Cardiac fibroblast (primary cell): ENCODE measurements at places on chromosomes 7 and 10.
A peak's percentile ranks its signal among the peaks of the same experiment; 100 is the strongest.

DNA sequence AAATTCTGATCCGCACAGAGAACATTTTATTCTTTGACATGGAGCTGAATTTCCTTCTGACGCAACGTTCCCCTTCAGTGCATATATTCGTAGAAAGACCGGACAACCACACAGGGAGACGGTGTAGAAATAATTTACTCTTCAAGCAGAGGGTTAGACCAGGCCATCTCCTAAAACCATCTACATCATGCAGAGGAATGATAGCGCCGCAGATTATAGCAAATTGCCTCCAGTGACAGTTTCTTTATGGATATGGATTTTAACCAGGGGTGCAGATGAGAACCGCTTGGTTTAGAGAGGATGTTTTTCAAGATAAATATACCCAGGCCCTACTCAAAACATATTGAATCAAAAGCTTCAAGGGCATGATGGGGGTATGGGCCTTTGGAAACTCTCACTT is 759.3 kb upstream of the AUTS2 start:
- DNase-seq: no peak

DNA sequence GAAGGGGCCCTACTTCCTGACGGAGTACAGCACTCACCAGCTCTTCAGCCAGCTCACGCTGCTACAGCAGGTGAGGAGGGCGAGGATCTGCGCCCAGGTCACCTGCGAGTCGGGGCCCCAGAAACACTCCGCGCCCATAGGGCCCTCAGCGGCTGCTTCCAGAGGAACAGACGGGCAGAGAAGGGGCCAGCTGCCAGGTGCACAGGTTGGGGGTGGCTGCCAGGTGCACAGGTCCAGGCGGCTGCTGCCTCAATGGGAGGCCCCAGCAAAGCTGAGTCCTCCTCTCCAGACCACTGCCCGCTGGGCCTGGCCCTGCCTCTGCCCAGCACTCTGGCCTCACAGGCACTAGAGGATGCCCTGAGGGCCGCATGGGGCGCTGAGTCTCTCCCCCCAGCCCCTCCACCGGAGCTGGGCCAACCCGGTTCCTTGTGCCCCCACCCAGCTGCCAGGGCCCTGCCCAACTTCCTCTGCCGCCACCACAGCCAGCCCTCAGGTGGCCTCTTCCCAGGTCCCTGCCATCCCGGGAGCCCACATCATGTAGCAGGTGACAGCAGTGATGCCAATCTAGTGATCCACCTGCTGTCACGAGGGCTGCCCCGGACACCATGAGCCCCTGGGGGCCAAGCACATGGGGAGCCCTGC is 17.0 kb upstream of the UTF1 start:
- DNase-seq: no peak

DNA sequence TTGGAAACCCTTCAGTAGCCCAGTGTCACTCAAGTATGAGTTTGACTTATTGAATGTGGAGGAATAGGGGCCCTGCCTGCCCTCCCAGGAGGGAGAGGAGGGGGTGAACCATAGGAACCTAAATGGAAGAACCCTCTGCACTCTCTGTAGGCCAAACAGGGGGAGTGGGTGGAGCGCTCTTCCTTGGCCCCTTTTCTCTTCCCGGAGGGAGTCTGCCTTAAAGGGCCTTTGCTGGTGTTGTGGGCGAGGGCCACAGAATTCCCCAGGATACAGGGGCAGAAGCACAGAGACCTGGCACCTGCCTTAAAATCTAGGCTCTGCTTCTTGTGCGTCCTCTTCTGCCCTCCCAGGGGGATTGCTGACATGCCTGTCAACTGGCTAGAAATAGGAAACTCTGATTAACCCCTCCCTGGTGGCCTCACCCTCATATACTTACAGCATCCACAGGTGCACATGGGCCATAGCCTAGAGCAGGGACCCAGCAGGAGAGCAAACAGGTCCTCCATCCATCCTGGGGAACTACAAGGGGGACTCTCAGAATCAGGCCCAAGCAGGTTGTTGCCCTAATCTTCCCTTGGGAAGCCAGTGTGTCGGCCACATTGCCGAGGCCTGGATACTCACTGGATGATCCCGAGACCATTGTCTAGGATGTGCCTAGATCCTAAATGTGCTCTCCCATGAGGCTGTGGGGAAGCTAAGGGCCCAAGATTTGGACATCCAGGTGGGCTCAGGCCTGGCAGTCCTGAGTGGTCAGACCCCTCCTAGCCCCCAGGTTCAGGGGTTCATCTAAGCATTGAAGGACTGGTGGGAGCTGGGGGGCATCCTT is 3.4 kb downstream of the TRIM8 start:
- no peak for DNase-seq

- DNase-seq: peak; percentile 89
These were observed 40.3 kb downstream of the NRCAM start for GRCh38 chr7:108415821-108416536.

DNA sequence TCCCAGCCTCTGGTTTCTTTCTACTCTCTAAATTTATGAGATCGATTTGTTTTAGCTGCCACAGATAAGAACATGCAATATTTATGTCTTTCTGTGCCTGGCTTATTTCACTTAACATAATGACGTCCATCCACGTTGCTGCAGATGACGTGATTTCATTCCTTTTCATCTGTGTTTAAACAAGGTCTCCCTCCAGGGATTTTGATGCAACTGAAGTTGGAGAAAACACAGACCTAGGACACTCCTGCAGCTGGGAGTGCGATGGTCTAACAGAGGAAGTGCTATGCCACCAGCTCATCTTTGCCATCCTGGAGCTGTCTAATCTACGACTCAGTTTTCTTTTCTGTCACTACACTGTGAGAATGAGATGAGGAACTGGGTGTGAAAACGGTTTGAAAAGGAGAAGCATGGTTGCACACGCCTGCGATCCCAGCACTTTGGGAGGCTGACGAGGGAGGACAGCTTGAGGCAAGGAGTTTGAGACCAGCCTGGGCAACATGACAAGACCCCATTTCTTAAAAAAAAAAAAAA is 1.5 kb upstream of the KCTD7 start:
- DNase-seq: peak; percentile 80

- DNase-seq: no peak
These were observed 69.1 kb upstream of the CYP26C1 start for GRCh38 chr10:92991513-92991912.

DNA sequence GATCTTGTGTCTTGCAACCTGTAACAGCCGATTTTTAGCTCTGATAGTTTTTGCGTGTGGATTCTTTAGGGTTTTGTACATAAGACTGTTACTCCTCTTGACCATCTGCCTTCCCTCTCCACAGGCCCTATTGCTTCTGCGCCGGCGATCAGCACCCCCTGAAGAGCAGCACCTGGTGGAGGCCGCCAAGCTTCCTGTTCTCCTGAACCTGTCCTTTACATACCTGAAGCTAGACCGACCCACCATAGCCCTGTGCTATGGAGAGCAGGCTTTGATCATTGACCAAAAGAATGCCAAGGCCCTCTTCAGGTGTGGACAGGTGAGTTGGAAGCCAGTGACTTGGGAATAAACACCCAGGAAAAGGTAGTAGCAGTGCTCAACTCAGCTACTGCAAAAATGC is 12.6 kb downstream of the FKBP6 start:
- DNase-seq: no peak

GRCh38 chr10:110052916-110053315 is 45.1 kb downstream of the ADD3 start:
- DNase-seq: no peak

DNA sequence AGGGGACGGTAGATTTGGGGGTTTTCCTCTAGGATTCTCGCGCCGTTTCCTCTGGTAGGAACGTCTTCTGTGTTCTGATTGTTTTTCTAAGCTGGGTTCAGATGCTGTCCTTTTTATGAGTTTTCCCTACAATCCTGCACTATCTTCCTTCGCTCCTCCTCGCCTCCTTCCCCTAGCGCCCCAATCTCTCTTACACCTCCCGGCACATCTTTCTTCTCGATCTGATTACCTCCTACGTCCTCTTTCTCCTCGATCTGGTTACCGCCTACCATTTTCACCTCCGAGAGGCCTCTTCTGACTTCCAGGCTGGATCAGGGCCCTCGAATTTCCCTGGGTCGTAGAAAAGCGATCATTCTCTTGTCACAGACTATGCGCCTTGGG is 413 bp downstream of the BUD31 start:
- no peak for DNase-seq

- DNase-seq: no peak
These were observed 742 bp upstream of the TYSND1 start for GRCh38 chr10:70147259-70147625.

DNA sequence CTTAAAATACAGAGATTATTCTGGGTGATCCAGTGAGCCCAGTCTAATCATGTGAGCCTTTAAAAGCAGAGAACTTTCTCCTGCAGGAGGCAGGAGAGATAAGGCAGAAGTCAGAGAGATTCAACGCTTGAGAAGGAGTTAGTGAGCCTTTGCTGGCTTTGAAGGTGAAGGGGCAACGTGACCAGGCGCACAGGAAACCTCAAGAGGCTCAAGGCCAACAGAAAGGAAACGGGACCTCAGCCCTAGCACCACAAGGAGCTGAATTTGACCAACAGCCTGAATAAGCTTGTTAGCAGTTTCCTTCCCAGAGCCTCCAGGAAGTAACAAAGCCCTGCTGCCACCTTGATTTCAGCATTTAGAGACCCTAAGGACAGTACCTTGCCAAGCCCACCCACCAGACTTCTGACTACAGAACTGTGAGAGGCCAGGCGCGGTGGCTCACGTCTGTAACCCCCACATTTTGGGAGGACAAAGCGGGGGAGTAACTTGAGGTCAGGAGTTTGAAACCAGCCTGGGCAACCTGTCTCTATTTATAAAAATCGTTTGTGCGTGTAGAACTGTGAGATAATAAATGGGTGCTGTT is 87.3 kb upstream of the KAT6B start:
- peak; percentile 45 for DNase-seq
